Kidney epithelial cell (primary cell): ENCODE measurements at places on chromosomes 5 and 9. TPM values are rescaled to one million over a fixed set of nuclear protein-coding genes. Genes with fewer than 3 reads are reported as not detected.

Gene ANKRD18B
- total RNA-seq: 2.1 and 3.8 TPM in 2 replicates

GRCh38 chr9:18429070-18429469 lies 44.9 kb upstream of the ADAMTSL1 start:
- DNase-seq: no peak

- DNase-seq: no peak
These were observed 613.6 kb downstream of the ZNF608 start for GRCh38 chr5:124132843-124133242.

Gene C1QTNF3
- 1.1 and 1.2 TPM in 2 replicates for total RNA-seq

DNA sequence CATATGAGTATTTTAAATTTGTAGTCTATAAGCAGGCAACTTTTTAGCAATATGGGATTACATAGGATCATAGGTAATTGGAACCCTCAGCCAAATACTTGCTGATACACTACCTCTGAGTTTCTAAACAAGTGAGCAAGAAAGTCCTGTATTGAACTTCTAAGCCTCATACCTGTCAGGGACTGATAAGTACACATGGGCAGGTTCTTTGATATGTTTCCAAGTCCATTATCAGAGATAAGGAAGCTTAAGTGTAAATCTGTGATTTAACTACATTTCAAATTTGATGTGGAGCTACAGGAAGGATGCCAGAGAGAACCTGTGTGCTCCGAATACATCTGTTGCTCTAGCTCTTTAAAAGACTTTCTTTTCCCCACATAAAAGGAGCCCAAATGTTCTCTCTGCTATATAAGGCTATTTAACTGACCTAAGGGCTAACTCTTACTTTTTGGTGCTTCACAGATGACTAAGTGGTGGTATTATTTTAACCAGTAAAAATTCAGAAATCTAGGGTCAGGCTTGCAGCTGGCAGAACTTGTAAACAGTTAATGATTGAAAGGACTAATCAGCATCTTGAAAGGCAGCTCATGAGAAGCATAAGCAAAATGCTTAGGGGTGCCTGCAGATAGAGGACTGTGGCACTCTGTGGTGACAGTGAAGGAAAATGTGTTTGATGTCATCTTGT lies 228.6 kb downstream of the NR3C1 start:
- peak; percentile 83 for DNase-seq

DNA sequence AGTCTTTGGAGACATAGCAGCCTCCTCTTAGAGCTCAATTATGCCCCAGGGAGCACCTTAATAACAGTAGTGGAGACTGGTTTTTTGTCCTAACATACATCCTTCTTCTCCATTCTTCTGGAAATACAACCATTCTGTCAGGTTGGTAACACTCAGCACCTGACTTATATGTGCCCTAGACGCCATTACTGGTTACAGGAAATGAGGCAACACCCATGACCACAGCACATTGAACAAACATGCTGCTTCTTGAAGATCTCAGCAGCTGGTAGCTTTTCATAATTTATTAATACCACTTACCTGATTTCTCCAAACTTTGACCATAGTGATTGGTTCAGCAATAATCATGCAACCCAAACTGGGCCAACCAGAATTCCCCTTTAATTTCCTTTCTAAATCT lies 25.1 kb upstream of the TRPM3 start:
- no peak for DNase-seq

DNA sequence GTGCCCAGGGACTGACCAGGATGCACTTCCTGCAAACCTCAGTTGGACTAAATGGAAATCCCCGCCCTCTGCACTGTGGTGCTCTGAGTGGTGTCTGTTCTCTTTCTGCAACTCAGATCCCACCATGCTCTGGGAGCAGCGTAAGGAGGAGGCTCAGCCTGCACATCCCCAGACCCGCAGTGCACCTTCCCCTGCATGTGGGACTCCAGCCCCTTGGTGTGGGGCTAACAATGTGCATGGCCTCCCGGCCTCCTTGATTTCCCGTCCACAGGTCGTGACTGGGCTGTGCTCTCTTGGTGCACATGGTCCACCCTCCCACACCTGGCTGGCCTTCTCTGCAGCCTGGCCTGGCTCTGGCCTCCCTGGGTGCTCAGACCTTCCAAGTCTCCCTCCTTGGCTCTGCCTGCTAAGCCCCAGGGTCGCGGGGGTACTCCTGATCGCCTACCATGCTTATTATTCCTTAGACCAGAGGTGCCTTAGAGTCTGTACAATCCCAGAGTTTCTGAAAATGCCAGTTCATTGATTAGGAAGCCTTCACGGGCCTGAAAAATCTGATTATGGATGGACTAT lies 397.5 kb downstream of the IRX2 start:
- no peak for DNase-seq

DNA sequence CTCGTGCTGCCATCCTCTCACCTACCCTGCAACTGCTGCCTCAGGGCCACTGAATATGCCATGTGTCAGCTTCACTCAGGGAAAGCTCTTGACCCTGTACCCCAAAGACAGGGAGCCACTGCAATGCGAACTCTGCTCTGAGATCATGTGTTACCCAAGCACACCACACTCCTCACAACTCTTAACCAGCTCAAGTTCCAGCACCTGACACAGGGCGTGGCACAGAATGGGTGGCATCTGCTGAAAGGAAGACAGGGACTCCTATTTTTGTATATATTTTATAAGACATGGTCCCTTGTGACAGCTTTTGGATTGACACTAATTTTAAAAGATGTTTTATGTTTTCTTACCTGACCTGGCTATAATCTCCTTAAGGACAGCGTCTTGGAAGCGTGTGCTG lies 10.7 kb downstream of the PHYKPL start:
- DNase-seq: no peak

GRCh38 chr5:68318955-68319705 lies 103.6 kb downstream of the PIK3R1 start:
- peak; percentile 68 for DNase-seq

- no peak for DNase-seq
These were observed 691 bp downstream of the DMXL1 start for GRCh38 chr5:119071561-119071995.

Gene RAB14
- 38.1 and 42.4 TPM in 2 replicates for total RNA-seq

Gene CLINT1
- 84.1 and 85.2 TPM in 2 replicates for total RNA-seq

Gene UGT3A2
- 0.21 and 0.88 TPM in 2 replicates for total RNA-seq

- no peak for DNase-seq
These were observed 568.8 kb upstream of the SEMA6A start for GRCh38 chr5:117143406-117143805.

GRCh38 chr5:15835514-15835913 lies 335.5 kb downstream of the FBXL7 start:
- DNase-seq: no peak

Gene AK8
- total RNA-seq: 1.6 and 2.0 TPM in 2 replicates

DNA sequence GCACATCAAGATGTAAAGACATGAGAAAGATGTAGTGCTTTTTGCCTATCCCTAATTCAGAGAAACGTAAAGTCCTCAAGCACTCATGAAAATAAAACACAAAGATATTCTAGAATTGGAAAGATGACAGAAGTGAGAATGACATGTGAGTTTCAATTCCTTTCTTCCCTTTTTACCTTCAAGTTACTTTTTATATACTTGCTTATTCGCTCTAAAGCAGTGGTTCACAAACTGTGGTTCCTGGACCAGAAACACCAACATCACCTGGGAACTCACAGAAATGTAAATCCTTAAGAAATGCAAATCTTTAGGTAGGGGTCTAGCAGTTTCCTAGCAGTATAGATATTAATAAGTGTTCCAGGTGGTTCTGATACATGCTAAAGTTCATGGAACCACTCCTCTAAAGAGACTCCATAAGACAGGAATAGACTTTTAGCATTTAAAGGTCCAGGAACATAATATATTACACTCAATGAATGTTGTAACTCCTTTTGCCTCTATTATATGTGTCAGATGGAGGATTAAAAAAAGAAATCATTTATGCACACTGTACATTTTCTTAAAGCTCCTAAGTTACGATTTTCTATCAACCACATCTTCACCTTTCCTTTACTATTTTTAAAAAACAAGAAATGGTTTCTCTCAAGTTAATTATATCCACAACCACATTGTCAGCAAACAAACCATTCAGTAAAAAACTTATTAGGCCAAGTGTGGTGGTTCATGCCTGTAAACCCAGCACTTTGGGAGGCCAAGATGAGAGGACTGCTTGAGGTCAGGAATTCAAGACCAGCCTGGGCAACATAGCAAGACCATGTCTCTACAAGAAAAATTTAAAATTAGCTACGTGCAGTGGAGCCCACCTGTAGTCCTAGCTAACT lies 39.9 kb downstream of the ERP44 start:
- no peak for DNase-seq

DNA sequence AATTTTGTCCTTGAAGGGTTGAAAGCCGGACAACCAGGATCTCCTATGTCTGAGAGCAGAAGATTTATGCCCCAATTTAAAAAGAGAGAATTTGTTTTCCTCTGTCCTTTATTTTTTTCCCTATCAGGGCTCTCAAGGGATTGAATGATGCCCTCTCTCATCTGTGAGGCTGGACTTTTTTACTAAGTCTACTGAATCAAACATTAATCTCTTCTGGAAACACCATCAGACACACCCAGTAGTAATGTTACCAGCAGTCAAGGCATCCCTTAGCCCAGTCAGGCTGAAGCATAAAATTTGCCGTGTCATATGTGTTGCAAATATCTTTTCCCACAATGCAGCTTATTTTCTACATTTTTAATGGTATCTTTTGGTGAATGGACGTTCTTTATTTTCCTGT lies 1497.9 kb downstream of the MAT2B start:
- DNase-seq: no peak

DNA sequence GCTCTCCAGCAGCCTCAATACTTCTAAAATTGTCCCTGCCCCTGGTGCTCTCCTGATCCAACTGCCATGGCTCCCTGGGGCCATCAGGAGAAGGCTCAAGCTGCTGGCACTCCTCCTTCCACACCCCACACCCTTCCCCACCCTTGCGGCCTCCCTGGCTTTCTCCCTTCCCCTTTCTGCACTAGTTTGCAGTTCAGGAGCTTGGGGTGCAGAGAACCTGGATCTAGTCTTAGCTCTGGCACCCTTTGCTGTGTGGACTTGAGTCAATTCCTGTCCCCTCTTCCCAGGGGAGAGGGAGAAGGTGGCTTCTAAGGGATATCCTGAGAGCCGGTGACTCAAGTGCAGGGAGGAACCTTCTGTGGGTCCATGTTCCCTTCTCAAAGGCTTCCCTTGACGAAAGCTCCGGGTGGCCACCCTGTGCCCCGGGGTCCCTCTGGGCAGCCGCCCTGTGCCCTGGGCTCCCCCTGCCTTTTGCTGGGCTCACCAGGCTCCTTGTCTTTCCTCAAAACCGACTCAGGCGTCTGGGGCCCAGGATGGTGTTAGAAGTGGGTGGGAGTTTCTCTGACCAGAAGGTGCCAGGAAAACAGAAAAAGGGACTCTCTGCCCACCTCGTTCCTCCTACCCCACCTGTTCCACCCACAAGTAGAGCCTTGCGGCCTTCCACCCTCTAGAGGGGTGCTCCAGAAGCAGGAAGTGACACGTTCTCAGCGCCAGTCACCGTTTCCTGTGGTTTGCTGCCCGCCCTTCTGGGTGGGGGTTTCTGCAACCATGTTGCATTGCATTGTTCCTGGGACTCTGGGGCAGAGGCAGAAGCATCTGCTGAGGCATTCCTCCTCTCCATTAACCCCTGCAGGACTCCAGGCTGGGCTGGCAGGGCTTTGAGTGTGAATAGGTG lies 15.0 kb downstream of the GLIPR2 start:
- DNase-seq: no peak

DNA sequence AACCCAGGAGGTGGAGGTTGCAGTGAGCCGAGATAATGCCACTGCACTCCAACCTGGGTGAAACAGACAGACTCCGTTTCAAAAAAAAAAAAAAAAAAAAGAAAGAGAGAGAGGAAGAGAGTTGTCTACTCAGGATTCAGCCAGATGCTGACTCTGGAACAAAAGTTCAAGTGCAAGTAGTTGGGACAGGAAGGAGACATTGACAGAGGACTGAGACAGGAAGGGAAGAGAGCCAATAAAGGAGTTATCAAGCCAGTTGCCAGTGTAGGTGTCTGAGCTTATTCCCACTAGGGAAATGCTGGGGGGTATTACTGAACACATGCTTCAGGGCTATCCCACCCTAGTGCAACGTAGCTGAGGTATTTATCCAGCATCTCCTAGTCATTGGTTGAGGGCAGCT lies 147.7 kb upstream of the SLC1A3 start:
- no peak for DNase-seq
